ENCODE measurements at places on chromosomes 1 and 21. TPM values are rescaled to one million over a fixed set of nuclear protein-coding genes. Genes with fewer than 3 reads are reported as not detected.

- ATAC-seq, result no peak
Measured at GRCh38 chr1:87362063-87362833, 33.6 kb downstream of the LMO4 start.

DNA sequence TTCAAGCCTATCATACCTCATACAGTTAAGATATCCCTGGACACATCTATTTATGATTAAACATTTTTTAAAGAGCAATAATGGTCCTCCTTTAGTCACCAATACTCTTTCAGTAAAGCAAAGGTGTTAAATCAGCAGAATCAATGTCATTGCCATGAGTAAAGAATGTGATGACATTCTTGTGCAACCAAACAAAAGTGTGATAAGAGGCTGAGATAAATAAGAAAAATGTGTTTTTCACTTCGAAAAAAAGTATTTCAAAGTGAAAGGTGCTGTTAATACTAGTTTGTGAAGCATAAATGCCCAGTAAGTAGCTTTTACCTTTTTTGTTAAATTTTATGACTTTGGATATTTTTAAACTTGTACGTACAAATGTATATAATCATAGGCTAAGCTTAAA lies 8.4 kb downstream of the SLC44A5 start:
- ATAC-seq, result no peak

DNA sequence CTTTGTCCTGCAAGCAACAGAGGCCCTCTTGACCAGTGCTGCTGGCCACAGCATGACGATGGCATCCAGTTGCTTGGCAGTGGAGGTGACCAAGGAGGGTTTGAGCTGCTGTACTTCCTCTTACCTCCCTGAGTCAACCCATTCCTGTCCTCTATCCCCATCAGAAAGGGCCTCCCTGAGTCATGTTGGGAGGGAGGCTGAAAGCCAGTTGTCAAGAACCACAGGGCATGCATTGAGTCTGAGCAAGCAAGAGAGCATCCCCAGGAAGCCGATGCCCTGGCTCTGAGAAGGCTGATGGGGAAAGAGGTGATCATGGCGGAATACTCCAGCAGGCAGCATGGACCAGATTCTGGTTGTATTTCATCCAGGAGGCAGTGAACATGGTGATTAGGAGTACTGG lies 69.6 kb downstream of the LACTBL1 start:
- no peak for ATAC-seq

DNA sequence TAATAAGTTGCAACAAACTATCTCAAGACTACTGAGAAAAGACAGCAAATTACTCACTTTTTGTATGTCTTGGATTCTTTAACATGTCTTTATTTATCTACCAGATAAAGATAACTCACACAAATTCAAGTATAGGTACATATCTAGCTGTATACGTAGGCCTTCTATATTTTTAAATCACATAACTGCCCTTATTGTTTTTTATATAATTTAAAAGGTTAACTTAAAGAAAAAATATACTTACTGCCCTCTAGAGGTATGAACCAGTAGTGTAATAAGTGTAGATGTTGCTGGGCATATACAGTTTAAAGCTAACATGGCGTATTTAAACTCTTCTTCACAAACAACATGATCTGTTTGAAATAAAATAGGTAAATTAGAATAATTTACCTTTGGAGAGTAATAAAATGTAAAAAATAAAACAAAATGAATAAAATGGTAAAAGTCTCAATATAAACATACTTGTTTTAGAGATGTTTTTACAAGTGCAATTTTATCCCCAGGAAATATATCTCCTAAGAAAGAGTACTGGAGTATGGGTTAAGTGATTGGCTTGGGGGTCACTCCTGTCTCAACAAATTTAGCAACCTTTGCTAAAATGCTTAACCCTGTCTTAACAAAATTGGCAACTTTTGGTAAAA lies 235.2 kb downstream of the KCNT2 start:
- peak; percentile 27 for ATAC-seq

DNA sequence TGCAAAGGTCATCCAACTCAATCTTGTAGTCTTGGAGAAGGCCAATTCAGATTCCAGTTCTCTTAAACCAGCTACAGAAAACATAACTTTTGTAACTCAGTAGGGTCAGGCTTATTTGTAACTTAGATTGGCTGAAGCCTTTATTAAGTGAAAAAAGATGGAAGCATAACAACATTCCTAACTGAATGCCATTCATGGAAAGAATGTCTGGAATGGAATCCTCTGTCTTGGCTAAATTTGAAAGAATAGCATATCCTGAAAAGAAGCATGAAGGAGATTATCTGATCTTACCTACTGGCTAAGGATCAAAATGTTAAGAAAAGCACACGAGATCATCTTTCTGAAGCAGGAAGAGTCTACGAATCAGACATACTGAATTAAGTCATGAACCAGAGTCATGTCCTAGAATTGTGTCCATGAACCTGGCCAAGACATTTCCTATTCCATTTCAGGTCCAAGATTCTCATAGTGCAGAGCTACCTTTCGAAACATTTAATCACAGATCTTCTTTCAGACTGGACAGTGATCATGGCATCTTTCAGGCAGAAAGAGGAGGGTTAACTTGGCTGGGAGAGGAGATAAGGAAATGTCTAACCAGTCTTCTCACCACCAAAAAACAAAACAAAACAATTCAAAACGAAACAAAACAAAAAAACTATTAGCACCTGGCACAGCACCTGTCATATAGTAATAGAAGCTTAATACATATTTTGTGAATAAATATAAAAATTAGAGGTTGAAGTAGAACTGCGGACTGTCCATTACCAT lies 75.6 kb downstream of the XCL2 start:
- ATAC-seq, result no peak

OR2T8 gene
- not detected for total RNA-seq

Data from motor neuron (in vitro differentiated cells).